AG04450 (cell line): ENCODE measurements at places on chromosomes 6 and 20. TPM values are rescaled to one million over a fixed set of nuclear protein-coding genes. Genes with fewer than 3 reads are reported as not detected.

DNA sequence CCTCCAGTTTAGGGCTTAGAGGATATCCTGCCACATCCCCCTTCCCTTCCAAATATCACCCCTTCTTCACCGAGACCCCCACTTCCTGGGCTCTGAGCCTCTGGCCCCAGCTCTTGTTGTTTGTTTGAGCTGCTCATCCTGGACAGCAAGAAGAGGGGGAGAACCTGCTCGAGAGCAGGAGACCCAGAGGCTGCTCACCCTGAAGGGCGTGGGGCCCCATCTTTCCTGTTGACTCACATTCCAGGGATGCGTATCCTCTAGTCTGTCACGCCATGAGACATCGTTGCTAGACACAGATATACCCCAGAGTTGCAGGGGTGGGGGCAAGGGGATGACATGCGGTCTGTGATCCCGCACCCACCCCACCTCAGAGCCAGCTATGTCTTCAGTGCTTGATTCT is 5.7 kb upstream of the TNXB start:
- DNase-seq, result no peak

- no peak for DNase-seq
These were observed 11.6 kb downstream of the EEF1A2 start for GRCh38 chr20:63487116-63487764.

The SLC23A2 gene
- polyA plus RNA-seq, result 17.9 TPM in 2 replicates

The ATP6V1G2 gene
- 12.5 and 14.6 TPM in 2 replicates for polyA plus RNA-seq

The HLA-DQA2 gene
- polyA plus RNA-seq, result not detected in 2 replicates

The TRIM10 gene
- not detected in 2 replicates for polyA plus RNA-seq

The PFDN4 gene
- polyA plus RNA-seq, result 63.9 and 104 TPM in 2 replicates
